ENCODE measurements at places on chromosomes 7 and 10.
A peak's percentile ranks its signal among the peaks of the same experiment; 100 is the strongest.

DNA sequence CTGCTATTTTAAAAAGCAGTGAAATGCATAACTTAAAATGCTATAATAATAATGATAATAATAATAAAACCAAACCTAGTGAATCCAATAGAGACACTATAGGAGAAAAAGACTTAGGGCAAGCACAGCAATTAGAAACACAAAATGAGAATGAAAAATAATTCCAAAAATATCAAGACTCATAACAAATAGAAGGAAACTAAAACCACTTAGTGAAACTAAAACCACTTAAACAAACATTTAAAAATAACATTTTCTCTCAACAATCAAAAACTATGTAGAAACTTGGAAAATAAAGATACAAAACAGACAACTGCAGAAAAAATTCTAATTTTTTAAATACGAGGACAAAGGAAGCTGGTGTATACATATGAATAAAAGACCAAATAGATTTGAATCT is 655.2 kb upstream of the NRG3 start:
- DNase-seq = no peak

- DNase-seq = no peak
These were observed 143.5 kb upstream of the UNC5B start for GRCh38 chr10:71068861-71069271.

DNA sequence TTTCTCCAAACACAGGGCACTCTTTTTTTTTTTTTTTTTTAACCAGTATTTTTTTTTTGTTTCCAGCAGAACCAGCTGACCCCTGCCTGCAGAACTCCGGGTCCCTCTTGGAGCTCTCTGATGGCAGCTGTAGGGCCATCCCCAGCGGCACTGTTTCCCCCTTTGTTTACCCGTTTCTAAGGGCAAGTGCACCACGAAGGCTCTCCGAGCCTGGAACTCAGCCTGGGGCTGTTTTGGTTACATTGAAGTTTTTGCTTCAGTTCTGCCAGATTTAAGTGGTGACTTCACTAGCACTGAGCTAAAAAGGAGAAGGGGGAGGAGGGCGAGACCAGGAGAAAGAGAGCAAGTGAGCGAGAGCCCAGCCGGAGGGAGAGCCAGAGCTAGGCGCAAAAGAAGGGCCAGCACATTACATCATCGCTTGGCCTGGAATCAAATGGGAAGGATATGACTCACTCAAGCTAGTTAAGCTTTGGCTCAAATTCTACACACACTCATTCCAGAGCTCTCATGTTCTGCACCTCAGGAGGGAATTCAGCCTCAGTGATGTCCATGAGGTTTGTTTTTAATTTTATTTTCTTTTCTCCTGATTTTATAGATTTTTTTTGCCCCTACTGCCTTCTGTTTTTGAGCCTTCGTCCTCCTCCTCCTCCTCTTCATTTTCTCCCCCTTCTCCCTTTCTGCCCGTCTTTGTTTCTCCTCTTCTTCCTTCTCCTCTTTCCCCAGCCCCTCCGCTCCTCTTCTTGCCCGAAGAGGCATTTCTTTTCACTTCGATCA is 272.3 kb downstream of the TRIL start:
- peak; percentile 87 for DNase-seq

DNA sequence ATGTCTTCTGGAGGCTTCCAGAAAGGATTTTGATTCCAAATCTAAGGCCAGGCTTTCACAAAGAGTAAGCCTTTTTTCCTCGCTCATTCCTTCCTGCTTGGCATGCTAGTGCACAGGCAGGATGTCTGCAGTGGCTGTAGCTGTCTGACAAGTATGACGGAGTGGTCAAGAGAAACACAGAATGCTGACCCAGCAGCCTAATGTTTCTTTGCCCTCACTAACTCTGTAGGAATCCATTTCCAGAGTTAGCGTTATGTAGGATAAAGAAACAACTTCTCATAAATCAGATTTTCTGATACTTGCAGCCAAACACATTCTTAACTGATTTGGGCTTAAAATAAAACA is 190.8 kb upstream of the AGK start:
- DNase-seq = no peak

- peak; percentile 73 for DNase-seq
These were observed 58.6 kb upstream of the COL13A1 start for GRCh38 chr10:69742928-69743602.

DNA sequence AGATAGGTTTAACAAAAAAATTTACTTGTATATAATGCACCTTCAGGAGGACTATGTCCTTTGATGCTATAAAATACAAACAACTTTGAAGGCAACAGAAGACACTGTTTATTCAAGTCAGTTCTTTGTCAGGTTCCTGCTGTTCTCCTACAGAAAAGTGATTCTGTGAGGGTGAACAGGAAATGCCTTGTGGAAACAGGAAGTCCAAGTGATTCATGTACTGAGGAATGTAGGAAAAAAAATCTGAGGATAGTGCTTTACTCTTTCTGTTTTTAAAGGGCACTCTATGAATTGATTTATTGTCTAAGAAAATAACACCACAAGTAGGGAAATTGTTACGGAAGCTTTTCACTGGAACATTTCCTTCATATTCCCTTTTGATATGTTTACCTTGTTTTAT is 171.9 kb downstream of the HDAC9 start:
- no peak for DNase-seq

DNA sequence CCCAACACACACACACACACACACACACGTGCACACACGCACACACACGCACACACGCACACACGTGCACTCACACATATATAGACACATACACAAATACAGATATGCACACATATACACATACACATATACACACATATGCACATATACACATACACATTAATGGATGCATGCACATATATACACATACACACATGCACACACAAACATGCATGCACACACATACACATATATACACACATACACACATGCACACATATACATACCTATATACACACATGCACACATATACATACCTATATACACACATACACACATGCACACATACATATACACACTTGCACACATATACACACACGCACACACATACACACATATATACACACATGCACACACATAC is 312.4 kb upstream of the PFKP start:
- DNase-seq = no peak

DNA sequence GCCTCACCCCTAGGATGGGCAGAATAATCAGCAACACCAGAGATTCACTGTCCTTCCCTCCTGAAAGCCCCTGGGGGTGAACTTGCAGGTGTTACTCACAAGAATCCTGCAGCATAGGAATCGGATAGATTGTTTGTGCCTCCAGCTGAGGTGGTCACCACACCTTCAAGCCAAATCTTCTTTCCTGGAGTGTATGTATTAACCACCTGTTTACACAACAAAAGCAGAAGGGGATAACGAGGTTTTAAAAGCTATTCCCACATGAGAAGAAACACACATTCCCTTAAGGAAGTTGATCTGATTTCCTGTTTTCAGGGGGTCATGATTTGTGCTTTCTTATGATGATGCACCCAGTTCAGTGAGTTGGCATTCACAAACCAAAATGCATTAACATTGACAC is 173.8 kb upstream of the HPS1 start:
- no peak for DNase-seq

DNA sequence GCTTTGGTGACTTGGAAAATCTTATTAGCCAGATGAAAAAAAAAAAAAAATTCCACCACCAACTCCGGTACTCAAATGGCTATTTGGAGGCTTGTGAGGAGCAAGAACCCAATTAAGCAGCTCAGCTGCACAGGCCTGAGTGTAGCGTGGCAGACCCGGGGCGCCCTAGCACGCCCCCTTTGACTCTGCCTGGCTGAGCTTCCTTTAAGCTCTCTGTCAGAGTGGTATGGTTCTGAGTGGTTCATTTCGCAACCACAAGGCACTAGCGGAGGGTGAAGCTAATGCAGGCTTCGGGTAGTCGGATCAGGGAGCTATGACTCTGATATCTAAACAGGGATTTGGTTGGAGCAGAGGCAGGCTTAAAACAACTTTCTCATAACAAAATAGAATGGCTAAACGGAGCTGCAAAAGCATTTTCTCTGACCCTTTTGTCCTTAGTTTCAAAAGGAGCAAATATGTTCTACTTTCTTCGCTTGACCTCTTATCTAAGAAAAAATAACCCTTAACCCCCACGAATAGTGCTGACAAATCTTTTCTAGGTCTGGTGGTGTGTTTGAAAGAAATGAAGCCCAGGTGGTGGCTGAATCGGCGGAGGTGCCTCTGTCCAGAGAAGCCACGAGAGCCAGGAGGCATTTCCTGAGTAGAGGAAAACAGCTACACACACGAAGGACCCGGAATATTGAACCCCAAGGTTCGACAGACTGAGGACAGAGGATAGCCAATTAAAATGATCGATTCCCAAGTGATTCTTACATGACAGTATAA is 285.4 kb upstream of the GLI3 start:
- no peak for DNase-seq

- DNase-seq = peak; percentile 56
These were observed 158.2 kb downstream of the ARHGAP12 start for GRCh38 chr10:31770307-31770902.

GRCh38 chr10:44282626-44283300 is 102.1 kb downstream of the CXCL12 start:
- no peak for DNase-seq

- DNase-seq = no peak
These were observed 27.9 kb upstream of the SH2B2 start for GRCh38 chr7:102258749-102259107.

- DNase-seq = no peak
These were observed 7.0 kb downstream of the HOXA4 start for GRCh38 chr7:27123477-27124053.

GRCh38 chr7:152615031-152615741 is 60.8 kb downstream of the XRCC2 start:
- no peak for DNase-seq

- no peak for DNase-seq
These were observed 3.7 kb downstream of the PURB start for GRCh38 chr7:44881610-44882009.

GRCh38 chr7:22481726-22482125 is 18.3 kb downstream of the STEAP1B start:
- DNase-seq = no peak

DNA sequence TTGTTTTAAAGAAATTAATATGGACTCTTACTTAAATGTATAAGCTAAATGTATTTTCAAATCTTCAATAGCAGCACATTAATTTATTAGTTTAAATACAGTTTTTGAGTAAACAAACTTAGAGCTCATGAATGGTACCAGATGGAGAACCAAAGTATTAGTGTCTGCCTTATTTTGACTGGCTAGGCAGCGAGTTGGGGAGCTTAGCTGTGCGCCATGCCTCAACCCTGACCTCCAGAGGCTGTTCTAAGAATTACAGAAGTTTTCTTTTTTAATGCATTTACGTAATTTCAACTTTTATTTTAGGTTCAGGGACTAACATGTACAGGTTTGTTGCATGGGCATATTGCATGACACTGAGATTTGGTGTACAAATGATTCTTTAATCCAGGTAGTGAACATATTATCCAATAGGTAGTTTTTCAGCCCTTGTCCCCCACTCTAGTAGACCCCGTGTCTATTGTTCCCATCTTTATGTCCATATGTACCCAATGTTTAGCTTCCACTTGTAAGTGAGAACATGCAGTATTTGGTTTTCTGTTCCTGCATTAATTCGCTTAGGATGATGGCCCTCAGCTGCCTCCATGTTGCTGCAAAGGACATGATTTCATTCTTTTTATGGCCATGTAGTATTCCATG is 166.8 kb downstream of the IQUB start:
- DNase-seq = peak; percentile 57

DNA sequence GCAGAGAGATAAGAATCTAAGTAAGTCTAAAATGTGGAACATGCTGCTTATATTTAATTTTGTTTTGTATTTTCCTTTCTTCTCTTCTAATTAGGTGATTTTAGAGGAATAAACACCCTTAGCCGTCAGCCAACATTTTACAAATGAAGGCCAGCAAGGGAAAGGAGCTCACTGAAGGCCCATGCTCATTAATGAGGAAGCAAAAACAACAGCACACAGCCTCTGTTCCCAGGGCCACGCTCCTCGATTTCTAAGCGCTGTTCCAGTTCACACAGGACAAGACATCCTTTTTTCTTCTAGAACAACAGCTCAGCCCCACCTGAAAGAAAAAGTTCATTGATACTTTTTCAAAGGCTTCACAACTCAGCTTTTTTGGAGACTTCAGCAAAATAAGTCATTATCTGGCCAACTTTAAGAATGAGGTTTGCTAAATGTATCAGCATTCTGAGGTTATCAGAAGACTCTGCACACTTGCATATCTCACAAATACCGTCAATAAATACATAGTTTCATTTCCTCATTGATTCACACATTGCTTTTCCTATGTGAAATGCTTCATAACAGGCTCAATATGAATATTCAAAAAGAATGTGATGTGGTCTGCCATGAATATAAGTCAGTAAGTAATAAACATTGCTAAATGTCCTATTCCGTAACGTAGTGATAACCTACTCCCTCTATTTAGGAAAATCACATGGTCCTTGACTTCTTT is 34.8 kb upstream of the SFMBT2 start:
- DNase-seq = no peak

GRCh38 chr7:66070222-66070621 is 5.4 kb upstream of the ASL start:
- DNase-seq = no peak

GRCh38 chr10:18142151-18142550 is 1.9 kb downstream of the CACNB2 start:
- DNase-seq = no peak

GRCh38 chr7:99385564-99385963 is 11.0 kb downstream of the ARPC1B start:
- no peak for DNase-seq

GRCh38 chr7:135074096-135074495 is 73.8 kb upstream of the TMEM140 start:
- no peak for DNase-seq

DNA sequence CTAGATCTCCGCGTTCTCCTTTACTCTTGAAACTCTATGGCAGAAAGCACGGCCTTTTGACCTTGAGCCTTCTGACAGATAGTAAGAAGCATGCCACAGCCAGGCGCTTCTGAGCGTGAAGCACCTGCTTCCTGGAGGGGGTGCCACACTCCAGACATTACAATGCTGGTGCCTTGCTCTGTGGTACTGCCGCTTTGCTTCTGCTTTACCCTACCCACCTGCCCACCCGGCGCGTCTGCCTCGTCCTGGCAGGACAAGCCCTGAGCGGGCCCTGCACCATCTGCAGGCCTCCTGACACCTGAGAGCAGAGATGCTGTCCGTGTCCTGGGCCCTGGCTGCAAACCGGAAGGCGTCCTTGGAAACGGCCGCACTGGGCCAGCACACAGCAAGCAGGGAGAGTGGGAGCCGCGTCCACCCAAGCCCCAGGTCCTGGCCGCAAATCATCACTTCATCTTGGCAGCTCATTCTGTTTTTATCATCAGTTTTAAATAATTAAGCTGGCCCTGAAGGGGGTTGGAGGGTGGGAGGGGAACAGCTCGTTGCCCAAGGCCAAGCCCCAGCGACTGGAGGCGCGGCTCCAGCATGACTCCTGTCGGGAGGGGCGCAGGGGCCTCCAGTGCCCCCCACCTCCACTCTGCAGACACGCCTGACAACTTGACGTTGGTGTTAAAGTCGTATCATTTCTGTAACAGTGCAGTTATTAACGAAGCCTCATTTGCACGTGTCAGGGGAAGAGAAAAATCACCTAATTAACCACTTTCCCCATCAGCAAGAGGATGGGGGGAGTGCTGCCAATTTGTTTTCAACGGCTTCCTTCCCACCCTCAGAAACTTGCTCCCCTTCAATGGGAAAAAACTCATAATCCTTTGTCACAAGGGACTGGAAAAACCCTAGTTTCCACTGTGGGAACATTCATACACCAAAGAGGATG is 132.2 kb downstream of the MAD1L1 start:
- DNase-seq = no peak

All from HEK293T (cell line).